Thyroid gland (tissue), 4 donors: ENCODE measurements at places on chromosomes 6 and 20. TPM values are rescaled to one million over a fixed set of nuclear protein-coding genes. Genes with fewer than 3 reads are reported as not detected.

- no peaks in the 10 kb centered on the region for H3K4me1 ChIP-seq
- H3K36me3 ChIP-seq, result no peaks in the 10 kb centered on the region
- H3K27ac ChIP-seq, result no peak overlapping the region
- DNase-seq, result no peak
- no peak overlapping the region for H3K4me3 ChIP-seq
These were observed 15.3 kb upstream of the HECA start for GRCh38 chr6:139119552-139119951.

DNA sequence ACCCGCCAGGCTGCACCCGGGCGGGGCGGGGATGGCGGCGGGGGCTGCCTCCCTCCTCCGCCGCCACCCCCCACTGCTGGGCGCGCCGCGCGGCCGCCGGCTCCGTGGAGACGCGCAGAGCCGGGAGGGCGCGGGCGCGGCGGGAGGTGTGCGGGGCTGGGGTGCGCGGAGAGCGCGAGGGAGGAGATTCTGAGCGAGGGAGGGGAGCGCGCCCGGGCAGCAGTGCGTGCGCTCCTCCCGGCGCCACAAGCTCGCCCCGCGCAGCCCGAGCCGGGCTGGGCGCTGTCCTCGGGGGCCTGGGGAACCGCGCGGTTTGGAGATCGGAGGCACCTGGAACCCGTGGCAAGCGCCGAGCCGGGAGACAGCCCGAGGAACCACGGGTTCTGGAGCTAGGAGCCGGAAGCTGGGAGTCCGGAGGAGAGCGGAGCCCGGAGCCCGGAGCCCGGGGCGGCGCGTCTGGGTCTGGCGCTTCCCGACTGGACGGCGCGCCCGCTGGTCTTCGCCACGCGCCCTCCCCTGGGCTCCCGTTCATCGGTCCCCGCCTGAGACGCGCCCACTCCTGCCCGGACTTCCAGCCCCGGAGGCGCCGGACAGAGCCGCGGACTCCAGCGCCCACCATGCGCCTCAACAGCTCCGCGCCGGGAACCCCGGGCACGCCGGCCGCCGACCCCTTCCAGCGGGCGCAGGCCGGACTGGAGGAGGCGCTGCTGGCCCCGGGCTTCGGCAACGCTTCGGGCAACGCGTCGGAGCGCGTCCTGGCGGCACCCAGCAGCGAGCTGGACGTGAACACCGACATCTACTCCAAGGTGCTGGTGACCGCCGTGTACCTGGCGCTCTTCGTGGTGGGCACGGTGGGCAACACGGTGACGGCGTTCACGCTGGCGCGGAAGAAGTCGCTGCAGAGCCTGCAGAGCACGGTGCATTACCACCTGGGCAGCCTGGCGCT is at the start of gene NTSR1:
Gene NTSR1 (plus strand): TSS at position 246 of the 946 bp plus-strand sequence. CDS start 372 bp downstream, at position 618.
- no peak within 1 kb of the TSS for H3K27ac ChIP-seq
- no peaks in the 10 kb centered on the region for H3K4me1 ChIP-seq
- H3K4me3 ChIP-seq, result no peak within 1 kb of the TSS
- H3K36me3 ChIP-seq, result no peaks in the 10 kb centered on the region
- H3K27me3 ChIP-seq, result peaks cover 17% of the 10 kb centered on the region

DNA sequence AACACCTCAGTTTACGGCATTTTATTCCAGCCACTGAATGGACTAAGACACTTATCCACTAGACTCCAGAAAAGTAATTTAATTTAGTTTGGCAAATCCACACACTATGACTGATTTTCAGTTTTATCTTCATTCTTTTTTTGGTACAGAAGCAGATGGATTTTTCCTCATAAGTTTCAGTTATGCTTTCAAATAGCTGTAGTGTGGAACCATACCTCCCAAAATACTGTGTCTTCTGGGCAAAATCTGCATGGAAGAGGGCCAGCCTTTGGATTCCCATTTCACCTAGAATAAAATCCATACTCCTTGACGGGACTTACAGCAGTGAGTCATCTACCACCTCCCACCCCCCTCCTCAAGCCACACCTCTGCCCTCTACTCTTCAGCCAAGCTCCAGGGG is 43.0 kb downstream of the GSTA2 start:
- no peaks in the 10 kb centered on the region for H3K36me3 ChIP-seq
- no peak overlapping the region for H3K27ac ChIP-seq
- DNase-seq, result no peak
- no peak overlapping the region for H3K4me3 ChIP-seq

- DNase-seq, result no peak
- peaks cover 11% of the 10 kb centered on the region for H3K4me1 ChIP-seq
- H3K27ac ChIP-seq, result no peak overlapping the region
- no peaks in the 10 kb centered on the region for H3K36me3 ChIP-seq
These were observed 123.2 kb upstream of the TMEM170B start for GRCh38 chr6:11414176-11414963.

GRCh38 chr6:33723371-33724085 is 12.0 kb upstream of the UQCC2 start:
- no peaks in the 10 kb centered on the region for H3K36me3 ChIP-seq
- H3K4me3 ChIP-seq, result no peak overlapping the region
- H3K4me1 ChIP-seq, result peaks cover 51% of the 10 kb centered on the region
- H3K27ac ChIP-seq, result peak overlapping the region; percentile 76

- H3K4me1 ChIP-seq, result peaks cover 3% of the 10 kb centered on the region
- H3K4me3 ChIP-seq, result no peak overlapping the region
- DNase-seq, result no peak
- H3K27ac ChIP-seq, result no peak overlapping the region
These were observed 92.9 kb upstream of the BHLHE23 start for GRCh38 chr20:63099456-63100173.

GRCh38 chr20:51624157-51624731 is 81.7 kb upstream of the NFATC2 start:
- H3K36me3 ChIP-seq, result no peaks in the 10 kb centered on the region
- no peak overlapping the region for H3K4me3 ChIP-seq
- H3K27me3 ChIP-seq, result no peaks in the 10 kb centered on the region
- H3K27ac ChIP-seq, result no peak overlapping the region
- DNase-seq, result peak; percentile 42
- H3K4me1 ChIP-seq, result peaks cover 5% of the 10 kb centered on the region

DNA sequence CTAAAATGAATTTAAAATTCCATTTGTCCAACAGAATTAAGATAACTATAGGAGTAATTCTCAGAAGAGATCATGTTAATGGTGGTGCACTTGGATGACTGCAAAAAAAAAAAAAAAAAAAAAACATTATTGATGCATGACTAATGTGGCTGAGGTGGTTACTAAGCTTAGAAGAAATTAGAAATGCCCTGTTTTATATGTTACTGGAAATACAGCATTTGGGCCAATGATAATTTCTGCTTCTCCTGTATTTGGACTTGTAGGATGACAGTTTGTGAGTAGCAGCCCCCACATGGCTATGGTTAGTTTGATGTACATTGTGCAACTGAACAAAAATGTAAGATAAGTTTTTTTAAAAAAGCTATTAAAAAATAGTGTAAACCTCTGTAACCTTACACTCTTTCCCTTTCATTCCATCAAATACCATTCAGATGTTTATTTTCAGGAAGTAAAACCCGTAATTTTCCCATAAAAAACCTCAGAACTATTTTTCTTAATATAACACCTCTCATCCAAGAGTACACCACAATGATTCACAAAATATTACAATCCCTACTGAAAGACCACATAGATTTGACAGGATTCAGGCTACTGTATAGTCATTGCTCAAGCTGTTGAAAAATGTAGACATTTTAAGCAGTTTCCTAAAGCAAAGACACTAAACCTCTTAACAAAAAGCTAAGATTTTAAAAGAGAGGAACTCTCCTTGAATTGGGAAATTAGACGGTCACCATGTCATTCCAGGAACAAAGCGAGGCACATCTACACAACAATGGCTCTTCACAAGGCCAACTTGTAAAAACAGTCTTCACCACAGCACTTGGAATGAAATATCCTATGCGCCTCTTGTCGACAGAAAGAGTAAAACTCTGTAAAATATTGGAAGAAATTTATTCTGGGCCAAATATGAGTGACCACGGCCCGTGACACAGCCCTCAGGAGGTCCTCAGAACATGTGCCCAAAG is 83.0 kb downstream of the WDR27 start:
- no peak overlapping the region for H3K4me3 ChIP-seq
- no peaks in the 10 kb centered on the region for H3K27me3 ChIP-seq
- no peak for DNase-seq
- H3K36me3 ChIP-seq, result no peaks in the 10 kb centered on the region
- no peak overlapping the region for H3K27ac ChIP-seq

- DNase-seq, result peak; percentile 41
- H3K27me3 ChIP-seq, result no peaks in the 10 kb centered on the region
- no peaks in the 10 kb centered on the region for H3K36me3 ChIP-seq
These were observed 8.4 kb upstream of the ABHD12 start for GRCh38 chr20:25399037-25399430.

DNA sequence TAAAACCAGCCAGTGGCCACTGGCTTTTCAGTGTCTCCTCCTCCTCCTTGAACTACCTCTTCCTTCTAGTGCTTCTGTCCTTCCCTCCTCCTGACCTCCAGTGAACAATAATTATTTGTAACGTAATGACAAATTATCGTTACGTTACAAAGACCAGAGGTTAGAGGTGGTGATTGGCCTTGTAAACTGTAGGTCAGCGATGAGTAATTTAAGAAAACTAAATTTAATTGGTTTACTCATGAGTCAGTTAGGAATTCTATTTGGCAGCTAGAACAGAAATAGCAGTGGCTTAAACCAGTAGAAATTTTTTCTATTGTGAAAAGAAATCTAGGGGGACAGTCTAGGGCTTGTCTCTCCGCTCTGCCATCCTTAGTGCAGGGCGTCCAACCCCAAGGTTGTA is 38.8 kb downstream of the PPARD start:
- peaks cover 17% of the 10 kb centered on the region for H3K4me1 ChIP-seq
- H3K4me3 ChIP-seq, result no peak overlapping the region
- no peak for DNase-seq
- no peak overlapping the region for H3K27ac ChIP-seq
- H3K27me3 ChIP-seq, result no peaks in the 10 kb centered on the region

GRCh38 chr6:110331816-110332215 is 26.3 kb downstream of the METTL24 start:
- H3K36me3 ChIP-seq, result no peaks in the 10 kb centered on the region
- H3K27me3 ChIP-seq, result no peaks in the 10 kb centered on the region
- H3K4me3 ChIP-seq, result no peak overlapping the region
- DNase-seq, result no peak

GRCh38 chr6:66865771-66866170 is 1158.7 kb upstream of the EYS start:
- no peaks in the 10 kb centered on the region for H3K4me1 ChIP-seq
- H3K27ac ChIP-seq, result no peak overlapping the region
- H3K4me3 ChIP-seq, result no peak overlapping the region
- H3K36me3 ChIP-seq, result no peaks in the 10 kb centered on the region

- no peaks in the 10 kb centered on the region for H3K4me1 ChIP-seq
- no peak overlapping the region for H3K4me3 ChIP-seq
- no peak overlapping the region for H3K27ac ChIP-seq
- H3K36me3 ChIP-seq, result no peaks in the 10 kb centered on the region
- no peak for DNase-seq
- no peaks in the 10 kb centered on the region for H3K27me3 ChIP-seq
These were observed 27.6 kb downstream of the ZNF311 start for GRCh38 chr6:28977341-28978132.

DNA sequence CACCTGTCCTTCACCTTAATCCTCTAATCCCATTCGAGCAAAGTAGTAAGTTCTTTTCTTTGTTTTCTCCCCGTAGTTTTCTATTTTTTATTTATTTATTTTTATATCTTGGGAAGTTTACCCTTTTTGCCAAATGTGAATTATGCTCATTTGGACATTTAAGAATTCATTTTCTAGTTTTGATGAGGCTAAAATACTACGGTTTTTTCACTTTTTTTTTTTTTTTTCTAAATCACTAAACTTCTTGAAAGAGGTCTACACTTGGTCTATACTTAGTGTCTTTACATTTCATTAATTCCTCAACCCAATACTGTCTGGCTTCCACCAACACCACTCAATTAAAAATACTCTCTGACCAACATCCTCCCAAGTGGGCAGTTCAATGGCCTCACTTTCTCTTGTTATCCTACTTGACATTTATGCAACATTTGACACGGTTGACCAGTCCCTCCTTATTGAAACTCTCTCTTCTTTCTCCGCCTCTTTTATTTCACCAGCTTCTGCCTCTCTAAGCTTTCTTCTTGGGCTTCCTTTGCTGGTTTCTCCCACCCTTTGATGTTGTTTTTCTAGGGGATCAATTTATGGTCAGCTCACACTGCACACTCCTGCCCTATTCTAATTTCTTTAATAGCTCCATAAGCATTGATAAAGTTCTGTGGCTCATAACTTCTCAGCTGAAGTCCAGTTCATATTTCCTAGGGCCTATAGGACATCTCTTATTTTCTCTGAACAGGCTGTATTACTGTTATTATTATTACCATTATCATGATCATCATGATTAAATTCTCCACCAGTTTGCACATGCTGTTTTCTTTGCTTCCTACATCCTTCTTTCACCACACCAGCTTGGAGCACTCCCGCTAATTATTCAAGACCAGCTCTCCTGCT is 72.6 kb upstream of the CITED2 start:
- H3K27ac ChIP-seq, result no peak overlapping the region
- no peaks in the 10 kb centered on the region for H3K27me3 ChIP-seq
- no peaks in the 10 kb centered on the region for H3K36me3 ChIP-seq
- DNase-seq, result no peak

GRCh38 chr6:56838965-56839364 is 115.9 kb upstream of the BEND6 start:
- H3K36me3 ChIP-seq, result no peaks in the 10 kb centered on the region
- no peak for DNase-seq

DNA sequence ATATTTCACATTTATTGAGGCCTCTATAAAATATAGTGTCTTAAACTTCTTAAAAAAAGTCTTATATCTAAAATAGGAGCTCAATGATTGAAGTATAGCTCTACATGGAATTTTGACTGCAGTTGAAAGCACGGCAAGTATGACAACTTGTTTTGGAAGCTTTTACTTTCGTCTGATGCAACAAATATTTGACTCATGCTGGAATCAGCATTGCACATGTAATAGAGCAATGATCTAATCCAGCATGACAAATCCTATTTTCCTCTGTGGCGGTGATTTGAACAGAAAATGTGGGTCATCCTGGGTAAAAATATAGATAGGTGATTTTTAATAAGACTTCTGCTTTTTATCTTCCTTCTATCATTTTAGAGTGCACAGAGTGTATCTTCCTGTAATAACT is 111.6 kb downstream of the TINAG start:
- no peak overlapping the region for H3K4me3 ChIP-seq
- H3K4me1 ChIP-seq, result no peaks in the 10 kb centered on the region
- H3K36me3 ChIP-seq, result no peaks in the 10 kb centered on the region
- DNase-seq, result no peak
- no peaks in the 10 kb centered on the region for H3K27me3 ChIP-seq
- H3K27ac ChIP-seq, result no peak overlapping the region

The BIRC7 gene
- not detected for total RNA-seq

The TMEM244 gene
- not detected for total RNA-seq

The SLC25A27 gene
- total RNA-seq, result 81.4 TPM

The FUT9 gene
- not detected for total RNA-seq

The CDK5RAP1 gene
- total RNA-seq, result 41.8 TPM

The GSTA2 gene
- not detected for total RNA-seq

The BPIFA1 gene
- not detected for total RNA-seq

The RAET1L gene
- not detected for total RNA-seq

The MMP24 gene
- total RNA-seq, result 1.6 TPM
